ENCODE measurements at places on chromosomes 11 and 22.

GRCh38 chr11:47010179-47010578, 73.6 kb downstream of the CSTPP1 start:
- no peaks in the 10 kb centered on the region for H3K27me3 ChIP-seq
- H3K4me3 ChIP-seq, result no peak overlapping the region
- H3K36me3 ChIP-seq, result no peaks in the 10 kb centered on the region
- peaks cover 6% of the 10 kb centered on the region for H3K4me1 ChIP-seq
- no peak for DNase-seq

GRCh38 chr11:37504921-37505320, 906.9 kb upstream of the RAG2 start:
- no peak overlapping the region for H3K4me3 ChIP-seq
- H3K27ac ChIP-seq, result no peak overlapping the region
- no peaks in the 10 kb centered on the region for H3K27me3 ChIP-seq

- no peak for DNase-seq
- H3K4me1 ChIP-seq, result peaks cover 5% of the 10 kb centered on the region
- H3K27ac ChIP-seq, result no peak overlapping the region
Measured at GRCh38 chr11:44559207-44559939, 6.1 kb upstream of the CD82 start.

- peaks cover 2% of the 10 kb centered on the region for H3K4me1 ChIP-seq
- no peak overlapping the region for H3K4me3 ChIP-seq
- DNase-seq, result no peak
- peak overlapping the region; percentile 89 for H3K27ac ChIP-seq
- H3K36me3 ChIP-seq, result no peaks in the 10 kb centered on the region
Measured at GRCh38 chr22:27578937-27579617, 222.5 kb downstream of the MN1 start.

GRCh38 chr11:86046116-86046515, 22.8 kb downstream of the PICALM start:
- no peaks in the 10 kb centered on the region for H3K36me3 ChIP-seq
- peaks cover 40% of the 10 kb centered on the region for H3K4me1 ChIP-seq

DNA sequence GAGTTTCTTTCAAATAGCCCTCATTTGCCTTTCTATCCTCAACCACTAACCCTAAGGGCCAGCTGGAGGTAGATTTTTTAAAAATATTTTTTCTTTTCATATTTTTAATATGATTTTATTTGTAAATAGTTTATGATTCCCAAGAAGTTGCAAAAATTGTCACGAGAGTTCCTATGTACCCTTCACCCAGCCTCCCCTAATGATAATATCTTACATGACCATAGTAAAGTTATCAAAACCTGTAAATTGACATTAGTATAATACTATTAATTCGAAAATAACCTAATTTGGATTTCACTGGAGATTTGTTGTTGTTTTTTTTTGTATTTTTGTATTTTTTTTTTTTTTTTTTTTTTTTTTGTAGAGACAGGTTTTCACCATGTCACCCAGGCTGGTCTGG, 495.5 kb downstream of the MIAT start:
- DNase-seq, result no peak
- no peaks in the 10 kb centered on the region for H3K27me3 ChIP-seq
- no peak overlapping the region for H3K4me3 ChIP-seq
- no peak overlapping the region for H3K27ac ChIP-seq
- no peaks in the 10 kb centered on the region for H3K36me3 ChIP-seq

- H3K27ac ChIP-seq, result no peak overlapping the region
- no peaks in the 10 kb centered on the region for H3K36me3 ChIP-seq
- no peaks in the 10 kb centered on the region for H3K27me3 ChIP-seq
- H3K4me1 ChIP-seq, result no peaks in the 10 kb centered on the region
Measured at GRCh38 chr22:50151571-50152537, 18.7 kb upstream of the PANX2 start.

DNA sequence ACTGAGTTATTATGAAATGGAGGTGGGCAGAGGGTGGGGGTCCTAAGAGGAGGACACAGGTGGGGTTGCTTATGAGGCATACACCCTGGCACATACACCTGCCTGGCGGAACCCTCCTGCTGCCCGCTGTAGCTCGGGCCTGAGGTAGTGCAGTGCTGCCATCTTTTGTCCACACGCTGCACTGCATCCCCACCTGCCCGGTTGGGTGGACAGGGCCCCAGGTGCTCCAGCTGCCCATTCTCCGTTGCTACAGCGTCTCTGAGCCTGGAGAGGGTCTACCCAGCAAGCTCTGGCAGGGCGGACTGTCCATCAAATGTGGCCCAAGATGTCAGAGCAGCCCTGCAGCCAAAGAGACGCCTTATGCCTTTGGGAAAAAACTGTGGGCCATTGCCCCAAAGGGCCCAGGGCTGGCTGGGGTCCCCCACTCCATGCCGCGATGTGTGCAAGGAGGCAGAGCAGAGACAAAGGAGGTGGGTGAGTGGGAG, 131.2 kb downstream of the BUD13 start:
- no peak for DNase-seq
- no peak overlapping the region for H3K4me3 ChIP-seq
- no peaks in the 10 kb centered on the region for H3K36me3 ChIP-seq
- H3K27ac ChIP-seq, result no peak overlapping the region
- H3K4me1 ChIP-seq, result no peaks in the 10 kb centered on the region

DNA sequence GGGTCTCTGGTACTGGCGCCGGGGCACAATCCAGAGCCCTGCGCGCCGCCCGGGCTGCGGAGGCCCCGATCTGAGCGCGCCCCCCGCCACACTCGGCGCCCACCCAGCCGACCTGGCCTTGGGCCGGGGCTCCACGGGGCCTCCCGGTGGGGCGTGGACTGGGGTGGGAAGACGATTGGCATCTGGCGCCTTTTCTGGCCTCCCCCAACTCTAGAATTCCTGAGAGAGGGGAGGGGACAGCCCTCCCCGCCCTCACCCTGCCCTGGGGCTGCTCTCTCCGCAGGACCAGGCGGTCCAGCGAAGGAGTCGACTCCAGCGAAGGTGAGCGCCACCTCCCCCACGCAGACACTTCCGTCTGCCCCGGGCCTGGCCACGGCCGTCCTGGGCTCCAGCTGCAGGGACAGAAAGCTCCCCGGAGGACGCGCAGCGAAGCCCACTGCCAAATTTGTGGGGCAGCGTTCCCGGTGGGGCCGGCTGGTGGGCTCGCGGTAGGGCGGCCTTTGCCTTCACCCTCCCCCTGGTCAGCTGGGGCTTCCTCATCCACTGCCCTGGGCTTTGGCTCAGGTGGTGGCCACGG, 593 bp downstream of the SSH3 start:
- peak overlapping the region; percentile 83 for H3K4me3 ChIP-seq
- H3K27ac ChIP-seq, result peak overlapping the region; percentile 83
- no peak for DNase-seq
- peaks cover 12% of the 10 kb centered on the region for H3K4me1 ChIP-seq
- H3K36me3 ChIP-seq, result peaks cover 50% of the 10 kb centered on the region

DNA sequence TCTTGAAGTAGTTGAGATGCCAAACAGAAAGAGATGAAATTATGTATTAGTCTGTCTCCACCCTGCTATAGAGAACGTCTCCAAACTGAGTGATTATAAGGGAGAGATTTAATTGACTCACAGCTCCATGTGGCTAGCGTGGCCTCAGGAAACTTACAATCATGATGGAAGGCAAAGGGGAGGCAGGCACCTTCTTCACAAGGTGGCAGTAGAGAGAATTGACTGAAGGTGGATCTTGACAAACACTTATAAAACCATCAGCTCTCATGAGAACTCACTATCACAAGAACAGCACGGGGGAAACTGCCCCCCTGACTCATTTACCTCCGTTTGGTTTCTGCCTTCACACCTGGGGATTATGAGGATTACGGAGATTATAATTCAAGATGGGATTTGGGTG, 794.0 kb downstream of the CNTN5 start:
- H3K36me3 ChIP-seq, result no peaks in the 10 kb centered on the region
- peaks cover 2% of the 10 kb centered on the region for H3K27me3 ChIP-seq
- H3K4me1 ChIP-seq, result no peaks in the 10 kb centered on the region
- no peak overlapping the region for H3K27ac ChIP-seq
- H3K4me3 ChIP-seq, result no peak overlapping the region
